ENCODE measurements at places on chromosomes 16 and 17. TPM values are rescaled to one million over a fixed set of nuclear protein-coding genes. Genes with fewer than 3 reads are reported as not detected.

TBC1D3H gene
- total RNA-seq = not detected

SLC12A3 gene
- total RNA-seq = not detected

EVPLL gene
- total RNA-seq = not detected

BFAR gene
- total RNA-seq = 39.3 TPM

PYDC1 gene
- not detected for total RNA-seq

SLC5A2 gene
- total RNA-seq = 0.24 TPM

NPIPA2 gene
- total RNA-seq = 12.7 TPM

PTGES3L gene
- total RNA-seq = 6.6 TPM

KRTAP4-6 gene
- not detected for total RNA-seq

- H3K4me3 ChIP-seq = no peak overlapping the region
- no peaks in the 10 kb centered on the region for H3K4me1 ChIP-seq
- no peaks in the 10 kb centered on the region for H3K36me3 ChIP-seq
Observed at GRCh38 chr16:55189682-55190636, 134.0 kb upstream of the IRX6 start.

- H3K36me3 ChIP-seq = no peaks in the 10 kb centered on the region
- DNase-seq = peak; percentile 52
- no peaks in the 10 kb centered on the region for H3K27me3 ChIP-seq
- no peak overlapping the region for H3K27ac ChIP-seq
Observed at GRCh38 chr17:38617074-38617860, 11.5 kb upstream of the SRCIN1 start.

DNA sequence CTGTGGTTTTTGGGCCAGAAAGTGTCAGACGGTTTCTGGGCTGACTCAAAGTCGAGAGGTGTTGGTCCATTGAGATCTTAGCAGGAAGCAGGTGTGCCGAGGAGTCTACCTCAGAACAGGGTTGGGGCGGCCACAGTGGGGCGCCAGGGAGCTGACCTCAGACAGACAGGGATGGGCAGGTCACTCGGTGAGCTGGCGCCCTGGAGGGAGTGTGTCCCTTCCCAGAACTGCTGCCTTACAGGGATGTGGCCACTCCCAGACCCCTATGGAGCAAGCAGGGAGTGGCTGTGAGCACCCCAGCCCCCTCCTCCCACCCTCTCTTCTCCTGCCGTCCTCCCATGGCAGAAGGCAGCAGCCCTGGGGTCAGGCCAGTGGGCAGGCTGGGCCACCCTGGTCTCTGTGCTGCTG, 14.0 kb upstream of the DPEP1 start:
- no peaks in the 10 kb centered on the region for H3K27me3 ChIP-seq
- no peaks in the 10 kb centered on the region for H3K4me1 ChIP-seq
- H3K4me3 ChIP-seq = no peak overlapping the region
- H3K27ac ChIP-seq = no peak overlapping the region

DNA sequence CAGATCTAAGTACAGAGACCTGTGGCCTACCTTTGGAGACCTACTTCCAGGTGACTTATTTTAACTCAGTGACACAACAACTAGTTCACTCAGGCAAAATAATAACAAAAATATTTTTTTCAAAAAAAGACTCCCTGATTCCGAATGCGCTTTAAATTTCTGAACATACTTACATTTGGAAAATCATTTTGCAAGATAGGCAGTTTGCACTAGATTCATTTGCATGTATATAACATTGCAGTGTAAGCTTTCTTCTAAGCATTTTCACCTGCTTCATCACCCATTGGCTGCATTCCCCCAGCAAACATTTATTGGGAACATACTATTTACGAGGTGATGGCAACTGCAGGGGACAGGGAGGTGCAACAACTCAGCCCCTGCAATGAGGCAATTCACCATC, 166.8 kb downstream of the GRIN2A start:
- H3K4me3 ChIP-seq = no peak overlapping the region
- no peak overlapping the region for H3K27ac ChIP-seq
- H3K36me3 ChIP-seq = no peaks in the 10 kb centered on the region
- DNase-seq = no peak

DNA sequence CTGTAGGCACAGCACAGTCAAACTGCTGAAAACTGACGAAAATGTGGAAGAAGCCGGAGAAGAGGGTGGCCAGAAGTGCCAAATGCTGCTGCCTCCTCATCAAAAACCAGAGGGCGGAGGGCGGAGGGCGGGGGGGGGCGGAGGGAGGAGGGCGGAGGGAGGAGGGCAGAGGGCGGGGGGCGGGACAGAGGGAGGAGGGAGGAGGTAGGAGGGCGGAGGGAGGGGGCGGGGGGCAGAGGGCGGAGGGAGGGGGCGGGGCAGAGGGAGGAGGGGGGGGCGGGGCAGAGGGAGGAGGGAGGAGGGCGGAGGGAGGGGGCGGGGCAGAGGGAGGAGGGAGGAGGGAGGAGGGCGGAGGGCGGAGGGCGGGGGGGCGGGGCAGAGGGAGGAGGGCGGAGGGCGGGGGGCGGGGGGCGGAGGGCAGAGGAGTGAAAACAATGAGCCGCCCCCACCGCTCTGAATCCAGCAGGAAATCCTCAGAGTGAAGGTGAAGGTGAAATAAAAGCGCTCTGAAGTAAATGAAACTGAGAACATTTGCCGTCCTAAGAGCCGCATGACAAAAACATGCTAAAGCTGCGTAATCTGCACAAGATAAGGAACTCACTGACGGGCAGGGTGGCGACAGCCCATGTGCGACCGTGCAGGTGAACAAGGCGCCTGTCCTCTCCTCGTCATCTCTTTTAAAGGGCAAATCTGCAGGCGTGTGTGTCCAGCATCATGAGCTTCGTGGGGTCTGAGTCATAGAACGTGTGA, 22.6 kb upstream of the CBFA2T3 start:
- no peak overlapping the region for H3K4me3 ChIP-seq
- H3K27ac ChIP-seq = no peak overlapping the region
- no peak for DNase-seq
- H3K4me1 ChIP-seq = no peaks in the 10 kb centered on the region
- no peaks in the 10 kb centered on the region for H3K36me3 ChIP-seq
- no peaks in the 10 kb centered on the region for H3K27me3 ChIP-seq

DNA sequence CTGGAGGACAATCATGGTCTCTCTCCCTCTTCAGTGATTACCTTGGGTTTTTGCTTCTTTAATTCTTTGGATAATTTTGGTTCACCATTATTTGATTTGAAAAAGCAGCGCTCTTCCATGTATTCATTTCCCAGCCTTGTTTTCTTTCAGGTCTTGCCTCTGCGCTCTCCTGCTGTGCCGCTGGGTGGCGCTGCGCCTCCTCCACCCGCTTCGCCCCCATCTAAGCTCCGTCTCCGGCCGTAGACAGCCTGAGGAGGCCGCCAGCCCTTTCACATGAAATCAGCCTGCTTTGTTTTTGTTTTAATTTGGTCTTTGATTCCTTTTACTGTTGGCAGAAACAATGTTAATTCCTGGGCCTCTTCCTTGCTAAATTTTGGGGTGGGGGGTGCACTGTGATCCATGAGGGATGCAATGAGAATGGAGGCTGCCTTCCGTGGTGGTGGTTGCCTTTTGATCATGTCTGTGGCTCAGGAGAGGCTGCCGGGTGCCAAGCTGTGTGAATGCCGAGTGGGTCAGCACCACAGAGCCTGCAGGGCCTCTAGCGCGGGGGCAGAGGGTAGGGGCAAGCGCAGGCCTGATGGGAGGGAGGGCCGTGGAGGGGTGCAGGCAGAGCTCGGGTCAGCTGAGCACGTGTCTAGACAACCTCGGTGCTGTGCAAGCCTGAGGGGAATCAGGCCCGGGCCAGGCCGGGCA, 64.1 kb downstream of the PLD6 start:
- no peak for DNase-seq
- H3K27ac ChIP-seq = no peak overlapping the region
- no peaks in the 10 kb centered on the region for H3K27me3 ChIP-seq

DNA sequence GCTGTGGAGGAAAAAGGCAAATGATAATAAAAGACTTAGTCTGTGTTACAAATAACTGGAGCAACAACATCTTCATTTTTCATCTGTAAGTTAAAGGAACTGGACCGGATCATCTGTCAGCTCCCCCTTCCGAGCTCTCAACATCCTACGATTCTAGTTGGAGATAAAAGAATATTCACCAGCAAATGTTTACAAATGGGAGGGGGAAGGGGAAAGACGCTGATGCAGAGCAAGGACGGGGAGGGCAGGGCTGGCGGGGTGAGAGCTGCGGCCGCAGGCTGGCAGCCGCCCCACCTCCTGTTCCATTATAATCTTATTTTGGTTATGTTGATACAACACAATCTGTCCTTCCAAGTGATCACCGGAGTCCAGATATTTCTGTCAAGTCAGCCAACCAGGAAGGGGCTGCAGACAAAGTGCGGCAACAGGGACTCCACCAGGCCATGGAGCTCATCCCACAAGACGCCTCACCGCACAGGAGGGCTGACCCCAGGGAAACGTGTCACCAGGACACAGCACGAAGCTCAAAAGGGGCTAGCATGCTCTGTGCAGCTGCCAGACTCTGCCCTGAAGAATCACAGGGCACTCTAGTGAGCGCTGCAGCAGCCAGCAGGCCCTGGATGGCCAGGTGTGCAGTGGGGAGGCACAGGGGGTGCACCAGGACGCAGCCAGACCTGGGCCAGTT, 19.7 kb downstream of the FBXO31 start:
- no peak overlapping the region for H3K27ac ChIP-seq
- H3K4me1 ChIP-seq = no peaks in the 10 kb centered on the region
- DNase-seq = no peak
- H3K36me3 ChIP-seq = no peaks in the 10 kb centered on the region
- no peak overlapping the region for H3K4me3 ChIP-seq

DNA sequence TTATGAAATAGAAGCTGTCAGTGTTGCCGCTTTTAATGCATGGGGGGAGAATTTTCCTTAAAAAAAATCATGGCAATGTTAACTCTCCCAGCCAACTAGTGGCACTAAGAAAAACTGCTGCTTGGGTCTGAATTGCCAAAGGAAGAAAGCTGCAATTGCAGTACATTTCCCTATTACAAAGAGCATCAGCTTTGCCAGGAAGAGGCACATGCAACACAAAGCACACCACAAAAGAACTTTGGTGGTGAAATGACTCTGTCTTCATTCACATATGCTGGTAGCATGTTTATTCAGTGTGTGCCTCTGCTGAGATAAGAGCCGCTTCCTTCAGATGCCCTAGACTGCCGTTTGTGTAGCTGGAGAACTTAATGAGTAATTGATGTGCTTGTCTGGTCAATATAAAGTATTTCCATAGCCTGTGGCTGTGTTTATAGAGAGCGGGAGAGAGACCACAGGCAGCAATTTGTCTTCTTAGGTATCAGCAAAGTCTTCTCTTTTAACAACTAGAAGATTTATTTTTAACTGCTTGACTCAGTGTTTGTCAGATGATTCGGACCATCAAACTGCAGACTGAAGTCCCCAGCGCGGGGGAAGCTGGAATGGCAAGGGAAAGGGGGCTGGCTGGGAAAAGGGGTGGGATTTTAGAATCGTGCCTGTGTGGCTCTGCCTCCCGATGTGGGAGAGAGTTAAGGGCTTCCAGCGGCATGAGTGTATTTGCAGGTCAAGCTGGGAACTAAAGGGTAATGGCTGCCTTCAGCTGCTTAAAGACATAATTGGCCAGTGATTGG, 115.1 kb downstream of the MRTFB start:
- peak overlapping the region; percentile 62 for H3K27ac ChIP-seq
- H3K27me3 ChIP-seq = no peaks in the 10 kb centered on the region
- H3K4me1 ChIP-seq = peaks cover 4% of the 10 kb centered on the region
- H3K4me3 ChIP-seq = peak overlapping the region; percentile 66
- peak; percentile 81 for DNase-seq

DNA sequence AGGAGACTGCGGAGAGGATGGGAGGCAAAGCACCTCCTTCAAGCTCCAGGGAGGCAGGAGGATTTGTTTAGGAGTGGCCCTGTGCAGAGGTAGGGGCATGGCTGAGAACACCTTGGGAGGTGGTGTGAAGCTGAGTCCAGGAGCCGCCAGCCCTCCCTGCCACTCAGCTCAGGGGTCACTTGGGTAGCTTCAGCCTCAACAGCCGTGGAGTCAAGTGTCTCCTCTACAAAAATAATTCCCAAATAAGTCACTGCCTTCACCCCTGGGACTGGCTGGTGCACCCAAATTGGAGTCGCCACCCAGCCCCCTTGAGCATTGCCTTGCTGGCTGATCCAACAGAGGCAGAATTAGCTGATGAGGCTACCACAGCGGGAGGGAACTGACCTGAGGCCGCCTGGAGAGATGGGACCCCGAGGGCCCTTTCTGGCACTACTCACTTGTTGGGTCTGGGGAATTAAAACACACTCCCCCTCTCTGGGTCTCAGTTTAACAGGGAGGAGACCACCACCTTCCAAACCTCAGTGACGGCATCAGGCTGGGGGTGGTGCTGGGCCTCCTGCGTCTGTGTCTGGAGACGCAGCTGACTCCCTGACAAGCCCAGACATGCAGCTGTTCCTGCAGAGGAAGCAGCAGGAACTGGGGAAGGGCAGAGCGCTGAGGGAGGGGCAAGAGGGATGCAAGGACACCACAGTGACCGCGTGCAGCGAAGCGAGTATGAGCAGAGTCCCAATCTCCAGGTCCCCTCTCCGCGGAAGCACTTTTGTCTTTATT, 87.9 kb upstream of the TOB1 start:
- peak; percentile 71 for DNase-seq
- H3K36me3 ChIP-seq = no peaks in the 10 kb centered on the region
- H3K27me3 ChIP-seq = no peaks in the 10 kb centered on the region
- H3K4me3 ChIP-seq = no peak overlapping the region
- no peak overlapping the region for H3K27ac ChIP-seq
- no peaks in the 10 kb centered on the region for H3K4me1 ChIP-seq

- no peak within 1 kb of the TSS for H3K27ac ChIP-seq
- peak; percentile 94 for DNase-seq
- no peaks in the 10 kb centered on the region for H3K4me1 ChIP-seq
- H3K36me3 ChIP-seq = no peaks in the 10 kb centered on the region
- H3K4me3 ChIP-seq = peak within 1 kb of the TSS; percentile 51
- H3K27me3 ChIP-seq = no peaks in the 10 kb centered on the region
Observed at GRCh38 chr16:10385725-10386516, at the start of gene ATF7IP2. ATF7IP2 (plus strand) TSS chr16:10386061; CDS start chr16:10430621, 44,560 bp downstream.

DNA sequence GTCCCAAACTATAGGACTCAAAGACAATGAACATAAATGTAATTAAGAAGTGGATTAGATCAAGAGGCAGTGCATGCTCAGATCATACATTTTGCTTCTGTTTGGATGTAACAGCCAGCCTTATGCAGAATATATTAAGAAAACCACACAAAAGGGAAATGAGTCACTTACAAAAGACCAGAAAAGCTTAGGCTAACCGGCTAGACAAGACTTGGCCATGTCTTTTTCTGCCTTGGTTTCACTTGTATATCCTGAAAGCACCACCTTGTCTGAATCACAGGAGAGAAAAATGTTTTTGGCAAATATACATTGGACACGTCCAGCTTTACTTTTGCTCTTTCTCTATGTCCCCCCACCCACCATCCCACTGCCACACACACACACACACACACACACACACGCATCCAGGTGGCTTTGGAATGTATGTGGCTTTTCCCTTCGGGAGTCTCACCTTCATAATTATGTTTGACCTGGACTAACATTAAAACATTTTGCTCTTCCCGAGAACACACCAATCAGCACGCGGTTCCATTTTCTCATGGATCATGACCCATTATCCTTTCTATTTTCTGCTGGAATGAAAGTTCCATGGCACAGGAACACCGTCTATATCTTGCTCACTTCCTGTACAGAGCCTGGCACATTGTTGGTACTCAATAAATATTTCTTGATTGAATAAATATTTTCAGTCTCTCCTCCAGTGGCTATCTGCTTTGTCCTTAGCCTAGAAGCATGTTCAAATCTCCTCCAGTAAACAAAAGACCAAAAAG, 64.6 kb downstream of the CDK5R1 start:
- H3K27me3 ChIP-seq = no peaks in the 10 kb centered on the region
- H3K4me3 ChIP-seq = no peak overlapping the region
- no peak overlapping the region for H3K27ac ChIP-seq
- no peaks in the 10 kb centered on the region for H3K36me3 ChIP-seq

GRCh38 chr17:37648555-37648954, 5.3 kb upstream of the DDX52 start:
- no peaks in the 10 kb centered on the region for H3K36me3 ChIP-seq
- H3K27me3 ChIP-seq = no peaks in the 10 kb centered on the region
- no peak for DNase-seq
- H3K4me3 ChIP-seq = no peak overlapping the region
- H3K27ac ChIP-seq = no peak overlapping the region
